ENCODE measurements at places on chromosomes 1 and 21.

- no peak for DNase-seq
These were observed 30.3 kb upstream of the TMEM51 start for GRCh38 chr1:15123270-15123669.

- no peak for DNase-seq
These were observed 23.7 kb downstream of the SKI start for GRCh38 chr1:2251786-2252185.

GRCh38 chr21:26941421-26941820 is 25.5 kb downstream of the ADAMTS5 start:
- no peak for DNase-seq

DNA sequence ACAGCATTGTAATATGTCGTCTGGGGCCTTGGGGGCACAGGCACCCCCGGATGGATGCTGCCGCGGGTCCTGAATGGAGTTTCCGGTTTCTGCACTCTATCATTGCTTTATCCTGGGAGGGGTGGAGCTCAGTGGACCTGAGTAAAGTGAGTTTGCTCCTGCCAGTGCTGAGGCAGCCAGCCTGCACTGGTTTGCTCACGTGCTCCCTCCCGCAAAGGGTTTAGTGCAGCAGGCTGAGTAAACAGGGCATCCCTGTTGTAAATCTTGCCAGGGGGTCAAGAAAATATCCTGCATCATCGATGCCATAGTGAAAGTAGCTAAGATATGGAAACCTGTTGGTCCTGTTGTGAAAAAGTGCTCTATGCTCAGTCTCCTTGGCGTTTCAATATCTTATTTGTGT is 85.6 kb upstream of the BRINP3 start:
- DNase-seq, result no peak

Measured in NCI-H2107 (cell line).